ENCODE measurements at places on chromosomes 6 and 20.
A peak's percentile ranks its signal among the peaks of the same experiment; 100 is the strongest.

GRCh38 chr6:170225852-170226417 is 64.9 kb downstream of the DLL1 start:
- no peak for DNase-seq

- no peak for DNase-seq
Measured at GRCh38 chr6:169988769-169989550, 237.5 kb downstream of the ERMARD start.

DNA sequence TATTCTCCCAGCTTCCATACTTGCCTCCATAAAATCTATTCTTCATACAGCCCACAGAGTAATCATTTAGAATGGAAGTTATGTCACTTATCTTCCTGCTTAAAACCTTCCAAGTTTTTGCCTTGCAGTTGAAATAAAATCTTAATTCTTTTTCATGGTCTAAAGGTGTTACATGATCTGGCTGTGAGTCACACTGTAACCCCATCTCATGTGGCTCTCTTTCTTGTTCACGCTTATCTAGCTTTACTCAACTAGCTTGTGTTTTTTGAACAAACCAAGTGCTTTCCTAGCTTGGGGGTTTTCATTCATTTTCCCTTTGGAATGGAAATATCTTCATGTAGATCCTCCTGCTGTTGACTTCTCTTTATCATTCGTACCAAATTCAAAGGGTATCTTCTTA is 23.6 kb upstream of the THEMIS start:
- no peak for DNase-seq

DNA sequence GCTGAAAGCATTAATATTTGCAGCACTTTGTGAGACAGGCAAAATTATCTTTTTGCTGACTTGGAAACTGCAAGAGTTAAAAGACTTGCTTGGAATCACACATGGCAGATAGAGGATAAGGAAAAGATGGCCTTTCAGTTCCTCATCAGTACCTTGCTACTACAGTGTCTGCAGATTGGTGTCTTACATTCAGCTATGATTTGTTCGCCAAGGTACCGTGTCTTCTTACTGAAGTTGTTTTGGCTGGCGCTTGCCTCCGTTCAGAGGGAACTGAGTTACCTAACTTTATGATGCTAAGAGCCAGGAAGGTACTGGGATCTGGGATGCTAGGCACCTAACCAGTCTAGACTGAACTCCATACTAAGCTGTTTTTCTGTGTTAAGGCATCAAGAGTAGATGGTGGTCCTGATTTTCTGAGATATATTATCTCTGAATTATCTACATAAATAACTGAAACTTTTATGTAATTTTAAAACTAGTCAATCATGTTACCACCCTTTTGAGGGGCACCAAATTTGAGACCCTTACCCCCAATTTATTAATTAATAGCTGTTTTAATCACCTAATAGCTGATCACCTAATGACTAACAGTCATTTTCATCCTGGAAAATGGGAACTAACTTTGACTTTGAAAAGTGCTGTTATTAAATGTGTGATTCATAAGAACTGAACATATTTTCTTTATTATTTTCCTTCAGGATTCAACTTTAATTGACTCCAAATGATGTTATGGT is 2.5 kb downstream of the WTAP start:
- DNase-seq, result no peak

GRCh38 chr6:20438462-20439070 is 36.9 kb downstream of the E2F3 start:
- no peak for DNase-seq

GRCh38 chr20:34190679-34191090 is 50.5 kb upstream of the ASIP start:
- peak; percentile 83 for DNase-seq

- DNase-seq, result no peak
Measured at GRCh38 chr6:148274809-148275208, 67.8 kb upstream of the SASH1 start.

- no peak for DNase-seq
Measured at GRCh38 chr6:157961153-157961831, 20.4 kb upstream of the SYNJ2 start.

- peak; percentile 75 for DNase-seq
Measured at GRCh38 chr6:169724494-169725124, at the start of gene PHF10. Gene PHF10 (minus strand): TSS chr6:169724500. CDS start chr6:169723931, 569 bp downstream.

DNA sequence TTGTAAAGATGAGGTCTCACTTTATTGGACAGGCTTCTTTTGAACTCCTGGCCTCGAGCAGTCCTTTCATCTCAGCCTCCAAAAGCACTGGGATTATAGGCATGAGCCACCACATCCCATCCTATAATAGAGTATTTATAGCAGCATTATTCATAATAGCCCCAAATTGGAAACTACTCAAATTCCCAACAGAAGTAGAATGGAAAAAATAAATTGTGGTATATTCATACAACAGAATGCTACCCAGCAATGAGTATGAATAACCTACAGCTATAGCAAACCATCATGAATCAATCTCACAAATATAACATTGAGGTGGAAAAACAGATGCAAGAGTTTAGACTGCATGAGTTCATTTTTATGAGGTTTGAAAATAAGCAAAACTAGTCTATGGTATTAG is 84.8 kb upstream of the BTBD3 start:
- no peak for DNase-seq
